ENCODE measurements at places on chromosomes 1 and 21.

GRCh38 chr1:78716186-78716585 is 66.6 kb downstream of the IFI44 start:
- no peak for DNase-seq

DNA sequence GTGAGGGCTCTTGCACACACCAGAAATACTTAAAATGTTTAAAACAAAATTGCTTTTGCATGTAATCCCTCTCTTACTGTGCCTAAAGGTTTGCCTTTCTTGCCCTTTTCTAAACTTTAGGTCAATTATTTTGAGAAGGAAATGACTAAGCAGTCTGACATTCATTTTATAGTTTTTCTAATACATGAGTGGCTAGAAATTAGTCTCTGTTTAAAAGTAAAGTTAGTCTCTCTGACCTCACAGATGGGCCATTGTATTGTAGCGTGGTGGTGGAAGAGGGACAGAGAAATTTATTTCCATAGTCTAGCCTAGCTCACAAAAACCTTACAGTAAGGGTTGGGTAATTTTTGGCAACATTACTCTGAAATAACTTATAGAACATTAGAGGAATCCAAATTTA is 3.6 kb upstream of the COL11A1 start:
- no peak for DNase-seq

DNA sequence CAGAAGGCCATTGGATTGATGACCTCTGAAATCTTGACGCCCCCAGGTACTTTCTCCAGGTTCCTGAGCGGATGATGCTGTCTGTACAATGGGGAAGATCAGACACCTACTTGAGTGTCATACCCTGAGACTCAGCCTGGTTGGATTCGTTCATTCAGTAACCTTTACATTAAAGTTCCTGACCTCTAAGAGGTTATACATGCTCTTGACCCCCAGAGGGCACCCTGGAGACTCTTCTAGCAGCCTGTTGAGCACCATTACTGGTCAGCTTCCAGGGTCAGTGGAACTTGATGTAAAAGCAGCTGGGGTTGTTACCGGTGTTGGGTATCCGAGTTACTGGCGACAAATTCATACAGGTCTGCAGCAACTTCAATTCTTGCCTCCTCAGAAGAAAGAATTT is 114.3 kb upstream of the ZNF678 start:
- no peak for DNase-seq

DNA sequence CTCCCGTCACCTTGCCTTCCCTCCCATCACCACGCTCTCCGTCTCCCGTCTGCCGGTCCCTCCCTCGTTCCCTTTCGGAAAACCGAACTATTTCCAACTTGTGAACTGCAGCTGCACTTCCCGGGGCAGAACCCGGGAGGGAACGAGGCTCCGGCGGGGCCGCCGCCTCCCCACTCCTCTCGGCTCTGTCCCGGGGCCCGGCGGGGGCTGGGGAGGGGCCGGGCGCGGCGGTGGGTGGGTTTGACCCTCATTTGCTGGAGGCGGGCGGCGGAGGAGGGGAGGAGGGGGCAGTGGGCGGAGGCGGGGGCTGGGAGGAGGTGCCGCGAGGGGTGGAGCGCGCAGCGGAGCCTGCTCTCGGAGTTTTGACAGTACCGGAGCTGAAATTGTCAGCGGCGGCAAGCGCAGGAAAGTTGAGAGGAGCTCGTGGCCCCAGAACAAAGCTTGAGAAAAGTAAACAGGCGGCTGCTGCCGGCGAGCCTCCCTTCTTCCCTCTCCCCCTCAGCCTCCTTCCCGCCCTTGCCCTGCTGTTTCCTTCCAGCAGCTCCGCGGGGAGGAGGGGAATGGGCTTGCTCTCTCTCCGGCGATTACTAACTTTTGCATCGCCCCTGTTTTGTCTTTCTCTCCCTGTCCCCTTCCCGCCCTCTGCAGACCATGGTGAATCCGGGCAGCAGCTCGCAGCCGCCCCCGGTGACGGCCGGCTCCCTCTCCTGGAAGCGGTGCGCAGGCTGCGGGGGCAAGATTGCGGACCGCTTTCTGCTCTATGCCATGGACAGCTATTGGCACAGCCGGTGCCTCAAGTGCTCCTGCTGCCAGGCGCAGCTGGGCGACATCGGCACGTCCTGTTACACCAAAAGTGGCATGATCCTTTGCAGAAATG is 2.9 kb downstream of the LMO4 start:
- peak; percentile 77 for DNase-seq

DNA sequence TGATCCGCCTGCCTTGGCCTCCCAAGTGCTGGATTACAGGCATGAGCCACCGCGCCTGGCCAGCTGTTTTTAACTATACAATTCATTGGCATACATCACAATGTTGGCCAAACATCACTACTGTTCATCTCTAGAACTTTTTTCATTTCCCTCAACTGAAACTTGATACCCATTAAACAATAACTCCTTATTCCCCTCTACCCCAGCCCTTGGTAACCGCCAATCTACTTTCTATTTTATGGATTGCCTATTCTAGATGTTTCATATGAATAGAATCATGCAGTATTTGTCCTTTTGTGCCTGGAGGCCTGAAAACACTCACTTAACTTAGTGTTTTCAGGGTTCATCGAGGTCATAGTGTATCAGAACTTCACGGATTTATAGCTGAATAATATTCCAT is 16.2 kb downstream of the BTF3L4 start:
- no peak for DNase-seq

All from GM06990 (cell line).